Occipital lobe (tissue), 3 donors: ENCODE measurements at places on chromosomes 16 and 17.

DNA sequence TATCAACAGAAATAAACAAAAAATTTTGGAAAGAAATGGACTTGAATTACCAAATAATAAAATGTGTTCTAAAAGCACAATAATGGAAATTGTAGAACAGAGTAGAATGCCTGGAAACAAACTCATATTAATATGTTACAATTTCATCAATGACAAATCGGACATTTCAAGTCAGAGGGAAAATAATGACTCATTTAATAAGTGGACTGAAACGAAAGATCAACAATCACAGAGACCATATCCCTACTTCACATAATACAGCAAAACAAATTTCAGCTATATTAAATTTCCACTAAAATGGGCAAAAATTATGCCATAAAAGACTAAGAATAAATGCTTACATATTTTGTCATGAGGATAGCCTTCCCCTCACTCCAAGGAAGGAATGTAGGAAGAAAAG lies 25.7 kb downstream of the CDYL2 start:
- DNase-seq, result no peak

DNA sequence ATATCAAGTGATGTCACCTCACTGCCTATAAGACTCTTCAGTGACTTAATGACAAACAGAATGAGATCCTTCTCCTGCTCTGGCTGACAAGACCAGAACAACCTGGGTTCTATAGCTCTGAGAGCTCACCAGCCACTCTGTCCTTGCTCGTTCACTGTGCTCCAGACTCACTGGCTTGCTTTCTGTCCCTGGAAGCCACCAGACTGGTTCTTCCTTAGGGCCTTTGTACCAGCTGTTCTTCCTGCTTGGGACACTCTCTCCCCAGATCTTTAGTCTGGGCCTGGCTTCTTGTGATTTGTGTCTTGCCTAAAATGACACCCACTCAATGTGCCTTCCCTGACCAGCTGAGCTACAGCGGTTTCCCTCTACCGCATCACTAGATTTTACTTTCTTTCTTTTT lies 76.1 kb downstream of the FTO start:
- no peak for DNase-seq

DNA sequence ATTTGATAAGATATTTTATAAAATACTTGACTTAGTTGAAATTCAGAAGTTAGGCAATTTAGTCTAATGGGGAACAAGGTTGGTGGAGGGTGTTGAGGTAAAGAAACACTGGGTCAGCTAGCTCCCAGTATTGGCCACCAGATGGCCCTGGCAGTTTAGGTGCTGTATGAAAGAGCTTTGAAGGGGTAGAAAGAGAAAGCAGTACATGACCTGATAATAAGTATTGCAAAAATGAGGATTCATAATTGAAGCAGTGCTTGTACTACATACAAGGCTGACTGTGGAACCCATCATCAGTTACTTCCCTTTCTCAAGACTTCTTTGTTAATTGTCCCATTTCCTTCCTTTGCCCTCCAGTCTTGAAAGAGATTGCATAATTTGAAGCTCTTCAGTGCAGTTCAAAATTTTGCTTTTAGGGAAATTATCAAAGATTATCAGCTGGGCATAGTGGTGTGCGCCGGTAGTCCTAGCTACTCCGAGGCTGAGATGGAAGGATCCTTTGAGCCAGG lies 29.4 kb downstream of the TANC2 start:
- no peak for DNase-seq

- no peak for DNase-seq
Observed at GRCh38 chr16:15963307-15963910, 14.0 kb downstream of the ABCC1 start.
